SHP77 treated with DMSO at 0.1 percent for 48 hours (cell line): ENCODE measurements at places on chromosomes 3 and 15.

DNA sequence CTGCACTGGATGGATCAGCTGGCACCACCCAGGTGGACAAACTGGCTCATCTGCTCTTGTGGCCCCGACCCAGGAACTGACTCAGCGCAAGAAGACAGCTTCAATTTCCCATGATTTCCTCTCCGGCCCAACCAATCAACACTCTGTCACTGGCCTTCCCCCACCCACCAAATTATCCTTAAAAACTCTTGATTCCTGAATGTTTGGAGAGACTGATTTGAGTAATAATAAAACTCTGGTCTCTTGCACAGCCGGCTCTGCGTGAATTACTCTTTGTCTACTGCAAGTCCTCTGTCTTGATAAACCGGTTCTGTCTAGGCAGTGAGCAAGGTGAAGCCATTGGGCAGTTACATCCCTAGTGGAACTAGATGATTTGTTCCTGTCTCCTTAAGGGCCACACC is 16.1 kb downstream of the BDH1 start:
- no peak for DNase-seq

DNA sequence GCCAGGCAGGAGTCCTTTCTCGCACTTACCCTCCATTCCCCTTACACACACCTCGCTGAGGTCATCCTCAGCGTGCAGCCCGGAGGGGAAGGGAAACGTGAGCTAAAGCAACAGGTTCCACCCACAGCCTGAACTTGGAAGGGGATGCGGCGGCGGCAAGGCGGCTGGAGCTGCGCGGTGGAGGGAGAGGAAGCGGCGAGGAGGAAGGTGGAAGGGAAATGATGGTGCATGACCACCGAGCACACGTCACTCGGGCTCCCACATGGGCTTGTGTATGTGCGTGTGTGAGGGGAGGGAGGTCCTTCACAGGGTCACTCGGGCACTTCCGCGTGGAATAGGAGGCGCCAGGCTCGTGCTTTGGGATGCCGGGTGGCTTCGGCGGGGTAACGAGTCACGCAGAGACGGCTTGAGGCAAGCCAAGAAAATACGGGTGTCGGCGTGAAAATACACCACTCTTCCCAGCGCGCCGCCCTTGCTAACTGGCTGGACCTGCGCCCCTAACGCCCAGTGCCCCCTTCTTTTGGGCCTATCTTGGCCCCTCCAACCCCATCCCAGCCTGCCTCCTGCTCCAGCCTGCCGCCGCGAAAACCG is 225.5 kb upstream of the IL12A start:
- DNase-seq, result no peak

DNA sequence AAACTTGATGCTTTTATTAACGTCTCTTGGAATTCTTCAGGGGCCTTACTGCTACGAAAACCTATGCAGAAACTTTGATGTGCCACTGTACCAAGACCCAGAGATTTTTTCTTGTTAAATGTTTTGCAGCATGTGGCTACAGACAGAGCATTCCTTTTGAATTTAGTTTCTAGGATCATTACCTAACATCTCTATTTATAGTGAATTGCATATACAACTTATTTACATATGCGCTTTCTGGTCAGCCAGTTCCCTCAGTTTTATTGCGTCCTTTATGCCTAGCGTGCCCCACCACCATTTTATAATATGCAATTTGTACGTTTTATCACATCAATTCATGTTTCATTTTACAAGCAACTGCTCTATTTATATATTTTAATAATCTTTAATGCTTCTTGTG is 46.2 kb upstream of the AGTR1 start:
- DNase-seq, result no peak

GRCh38 chr3:186414735-186415419 is 52.8 kb upstream of the DGKG start:
- DNase-seq, result no peak

GRCh38 chr3:168544097-168544957 is 448.6 kb upstream of the GOLIM4 start:
- no peak for DNase-seq

DNA sequence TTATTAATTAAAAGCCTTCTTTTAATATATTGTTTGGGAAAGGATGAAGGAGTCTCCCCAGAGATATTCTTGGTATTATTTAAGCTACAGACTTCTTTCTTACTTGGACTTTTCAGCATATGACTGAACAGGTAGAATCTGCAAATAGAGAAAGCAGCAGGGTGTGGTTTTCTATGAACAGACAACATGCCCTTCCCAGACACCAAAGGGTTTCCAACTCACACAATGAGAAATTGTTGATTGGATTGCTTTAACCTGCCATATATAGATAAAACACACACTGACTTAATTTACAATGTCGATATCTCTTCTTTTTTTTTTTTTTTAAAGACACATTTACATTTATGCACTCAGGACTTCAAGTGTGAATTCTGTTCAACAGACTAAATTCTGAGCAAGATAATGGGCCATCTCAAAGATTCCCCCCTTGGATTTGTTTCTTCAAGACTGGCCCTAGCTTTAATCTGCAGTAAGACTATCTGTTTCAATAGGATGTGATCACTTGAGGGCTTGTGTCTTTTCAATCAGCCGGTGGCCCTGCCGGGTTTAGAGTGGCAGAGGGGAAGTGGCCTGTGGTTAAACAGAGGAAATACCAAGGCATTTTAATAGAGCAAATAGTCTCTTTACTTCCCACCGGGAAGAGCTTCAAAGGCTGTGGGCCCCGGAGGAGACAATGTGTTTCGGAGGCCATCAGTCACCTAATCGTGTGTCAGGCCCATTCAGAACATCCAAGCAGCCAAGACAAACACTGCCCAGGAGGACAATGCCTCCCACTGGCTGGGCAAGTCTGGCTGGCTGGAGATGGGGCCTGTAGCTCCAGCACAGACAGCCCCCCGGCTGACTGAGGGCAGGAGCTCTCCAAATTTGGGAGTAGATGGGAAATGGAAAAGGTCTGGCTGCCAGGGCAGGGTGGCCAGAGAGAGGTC is 6.1 kb downstream of the IL17RD start:
- no peak for DNase-seq

- DNase-seq, result no peak
Measured at GRCh38 chr15:81170511-81170910, 26.2 kb upstream of the IL16 start.

DNA sequence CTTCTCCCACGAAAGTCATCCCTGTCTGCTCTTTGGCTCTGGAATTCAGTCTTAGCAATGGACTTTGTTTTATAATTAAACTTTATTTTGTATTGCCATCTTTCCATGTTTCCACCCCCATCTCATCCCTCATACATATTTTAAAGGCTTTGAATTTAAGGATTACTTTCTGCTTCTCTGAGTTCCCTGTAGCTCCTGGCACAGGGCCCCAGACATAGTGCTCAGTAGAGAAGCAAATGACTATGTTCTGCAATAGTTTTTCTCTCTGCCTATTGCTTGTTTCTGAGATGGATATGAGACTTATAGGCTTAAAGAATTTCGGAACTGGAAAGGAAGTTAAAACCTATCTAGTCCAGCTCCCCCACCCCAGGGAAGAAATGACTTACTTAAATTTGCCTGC is 197.0 kb downstream of the LPP start:
- DNase-seq, result no peak

GRCh38 chr3:170749765-170750477 is 120.1 kb downstream of the RPL22L1 start:
- DNase-seq, result no peak

- DNase-seq, result no peak
Measured at GRCh38 chr3:69562020-69562419, 176.1 kb upstream of the FRMD4B start.

DNA sequence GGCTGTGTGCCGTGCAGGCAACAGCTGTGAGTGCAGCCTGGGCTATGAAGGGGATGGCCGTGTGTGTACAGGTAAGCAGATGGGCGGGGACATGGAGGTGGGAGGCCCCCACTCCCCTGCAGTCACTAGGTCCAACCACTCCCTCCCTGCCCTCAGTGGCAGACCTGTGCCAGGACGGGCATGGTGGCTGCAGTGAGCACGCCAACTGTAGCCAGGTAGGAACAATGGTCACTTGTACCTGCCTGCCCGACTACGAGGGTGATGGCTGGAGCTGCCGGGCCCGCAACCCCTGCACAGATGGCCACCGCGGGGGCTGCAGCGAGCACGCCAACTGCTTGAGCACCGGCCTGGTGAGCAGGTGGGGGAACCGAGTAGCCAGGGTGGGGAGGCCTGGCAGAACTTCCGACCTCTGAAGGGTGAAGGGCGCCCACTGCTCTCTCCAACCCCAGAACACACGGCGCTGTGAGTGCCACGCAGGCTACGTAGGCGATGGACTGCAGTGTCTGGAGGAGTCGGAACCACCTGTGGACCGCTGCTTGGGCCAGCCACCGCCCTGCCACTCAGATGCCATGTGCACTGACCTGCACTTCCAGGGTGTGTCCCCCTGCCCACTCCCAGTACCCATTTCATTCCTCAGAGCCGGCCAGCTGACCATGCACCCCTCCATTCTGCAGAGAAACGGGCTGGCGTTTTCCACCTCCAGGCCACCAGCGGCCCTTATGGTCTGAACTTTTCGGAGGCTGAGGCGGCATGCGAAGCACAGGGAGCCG is 11.6 kb downstream of the NT5DC2 start:
- DNase-seq, result no peak

DNA sequence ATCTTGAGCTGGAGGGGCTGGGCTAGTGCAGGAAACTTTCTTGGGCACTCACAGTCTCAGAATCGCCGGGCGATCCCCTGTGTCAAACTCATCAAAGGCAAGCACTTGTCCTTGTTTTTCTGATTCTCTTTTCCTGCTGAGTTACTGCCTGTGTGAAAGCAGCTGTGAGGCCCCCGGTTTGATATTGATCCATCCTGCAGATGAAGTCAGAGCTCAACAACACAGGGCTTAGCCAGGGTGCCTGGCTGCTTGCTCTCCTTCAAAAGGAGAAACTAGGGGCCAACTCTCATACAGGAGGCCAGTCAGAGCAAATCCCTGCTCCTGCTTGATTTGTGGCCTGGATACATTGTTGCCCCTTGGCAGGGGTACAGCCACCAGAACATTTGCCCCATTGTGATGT is 22.9 kb downstream of the CLSTN2 start:
- DNase-seq, result no peak

DNA sequence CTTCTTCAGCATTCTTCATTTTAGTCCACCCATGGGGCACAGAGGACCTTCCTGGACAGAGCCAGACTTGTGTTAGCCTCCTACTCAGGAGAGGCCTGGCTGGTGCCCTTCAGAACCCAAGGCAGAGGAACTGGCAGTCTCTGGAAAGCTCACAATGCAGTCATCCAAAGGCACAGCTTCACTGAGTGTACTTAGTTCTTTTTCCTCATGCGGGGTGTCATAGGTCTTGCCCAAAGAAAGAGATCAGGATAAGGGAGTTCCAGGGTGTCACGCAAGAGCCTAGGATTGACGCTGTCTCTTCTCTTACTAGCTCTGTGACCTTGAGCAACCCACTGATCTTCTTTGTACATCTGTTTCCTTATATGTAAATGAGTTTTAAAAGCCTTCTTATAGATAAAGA is 58.7 kb downstream of the CD200 start:
- no peak for DNase-seq

DNA sequence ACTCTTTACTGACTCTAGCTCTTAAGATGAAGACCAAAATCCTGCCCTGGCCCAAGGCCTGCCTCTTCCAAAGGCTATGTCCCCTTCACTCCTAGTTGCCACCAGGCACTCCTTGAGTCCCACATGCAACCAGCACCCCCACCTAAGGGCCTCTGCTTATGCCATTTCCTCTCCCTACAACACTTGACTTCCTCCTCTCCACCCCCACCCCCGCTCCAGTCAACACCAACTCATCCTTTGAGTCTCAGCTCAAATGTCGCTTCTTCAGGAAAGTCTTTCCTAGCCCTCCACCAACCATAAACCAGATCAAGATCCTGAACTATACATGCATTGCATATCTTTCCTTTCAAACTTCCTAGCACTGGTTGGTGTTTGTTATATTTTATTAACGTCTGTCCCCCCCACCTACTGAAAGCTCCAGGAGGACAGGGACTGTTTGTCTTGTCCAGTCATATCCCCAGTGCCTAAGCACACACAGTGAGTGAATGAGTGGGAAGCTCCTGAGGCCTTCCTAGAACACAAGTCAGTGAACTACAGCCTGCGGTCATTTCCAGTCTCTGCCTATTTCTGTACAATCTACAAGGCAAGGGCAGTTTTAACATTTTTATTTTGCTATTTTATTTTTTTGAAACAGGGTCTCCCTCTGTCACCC is 7.3 kb downstream of the TBC1D2B start:
- DNase-seq, result no peak

DNA sequence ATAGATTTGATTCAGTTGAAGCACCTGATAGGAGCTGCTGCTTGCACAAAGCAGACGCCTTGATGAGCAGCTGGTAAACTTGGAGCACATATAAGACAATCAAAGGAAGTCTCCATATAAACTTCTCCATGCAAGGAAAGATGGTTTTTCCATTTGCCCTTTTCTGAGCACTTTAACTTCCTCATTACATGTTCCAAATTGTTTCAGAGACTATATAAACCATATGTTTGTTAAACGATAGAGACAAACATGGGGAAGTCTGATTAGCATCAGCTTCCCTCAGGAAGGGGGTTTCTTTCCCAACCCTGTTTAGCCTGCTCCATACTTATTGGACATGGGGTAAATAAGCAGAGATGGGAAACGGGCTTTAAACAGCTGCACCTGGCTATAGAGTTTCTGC is 88.0 kb downstream of the DHX36 start:
- DNase-seq, result no peak

DNA sequence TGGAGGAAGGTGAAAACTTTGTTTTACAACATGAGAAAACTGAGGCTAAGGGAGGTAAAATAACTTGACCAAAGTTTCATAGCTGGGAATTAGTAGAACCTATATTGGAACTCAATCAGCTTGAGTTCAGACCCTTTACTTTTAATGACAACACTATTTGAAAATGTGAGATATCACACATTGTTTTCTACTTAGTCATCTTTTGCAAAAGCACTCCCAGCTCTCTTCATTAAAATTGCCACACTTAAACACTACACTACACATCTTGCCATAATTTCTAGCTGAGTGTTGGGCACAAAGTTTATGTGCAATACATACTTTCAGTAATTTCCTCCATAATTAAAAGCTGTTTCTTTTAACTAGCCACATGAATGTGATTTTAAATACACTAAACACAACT is 230.4 kb upstream of the DCBLD2 start:
- no peak for DNase-seq

- no peak for DNase-seq
Measured at GRCh38 chr3:95759614-95760301, 1054.6 kb upstream of the EPHA6 start.

DNA sequence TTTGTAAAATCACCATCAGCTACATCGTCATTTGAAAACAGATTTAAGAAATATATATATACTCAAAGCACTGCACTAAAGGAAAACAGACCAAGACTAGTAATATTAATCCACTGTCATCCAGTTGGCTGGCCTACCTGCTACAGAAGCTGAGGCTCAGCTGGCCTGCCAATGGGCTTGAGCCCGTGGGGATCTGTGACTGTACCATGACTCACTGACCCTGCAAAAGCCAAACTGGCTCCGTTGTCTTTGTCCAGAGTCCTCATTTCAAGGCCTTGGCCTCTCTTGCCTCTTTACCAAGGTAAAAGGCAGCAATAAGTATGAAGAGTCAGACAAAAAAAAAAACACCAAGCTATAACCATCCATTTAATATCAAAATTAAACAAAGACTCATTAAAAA is 463.5 kb upstream of the RASGRP1 start:
- DNase-seq, result no peak

GRCh38 chr3:128269796-128270195 is 116.5 kb downstream of the EEFSEC start:
- no peak for DNase-seq
